ENCODE measurements at places on chromosomes 3 and 15. TPM values are rescaled to one million over a fixed set of nuclear protein-coding genes. Genes with fewer than 3 reads are reported as not detected.

Gene ZNF860
- total RNA-seq, result 3.7 TPM

DNA sequence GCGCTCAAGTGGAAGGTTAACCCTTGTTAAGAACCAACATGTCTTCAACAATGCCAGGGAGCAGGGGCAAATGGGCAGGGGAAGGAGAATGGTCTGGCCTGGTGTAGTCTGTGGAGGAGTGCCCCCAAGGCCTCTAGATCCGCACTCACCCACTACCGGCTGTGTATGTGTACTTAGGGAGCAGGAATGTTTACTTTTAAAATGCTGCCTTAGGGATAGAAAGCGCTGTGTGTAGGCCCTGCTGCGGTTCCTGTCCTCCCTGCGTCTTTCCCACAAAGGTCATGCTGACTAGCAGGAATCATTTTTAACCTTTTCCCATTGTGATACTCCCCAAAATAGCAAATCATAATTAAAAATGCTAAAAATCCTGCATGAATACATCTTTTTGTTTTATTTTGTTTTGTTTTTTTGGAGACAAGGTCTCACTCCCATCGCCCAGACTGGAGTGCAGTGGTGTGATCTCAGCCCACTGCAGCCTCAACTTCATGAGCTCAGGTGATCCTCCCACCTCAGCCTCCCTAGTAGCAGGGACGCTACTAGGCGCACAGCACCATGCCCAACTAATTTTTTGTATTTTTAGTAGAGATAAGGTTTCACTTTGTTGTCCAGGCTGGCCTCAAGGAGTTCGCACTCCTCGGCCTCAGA, 35.9 kb upstream of the CEMIP start:
- DNase-seq, result no peak
- H3K27ac ChIP-seq, result no peak overlapping the region
- H3K4me1 ChIP-seq, result no peaks in the 10 kb centered on the region
- H3K36me3 ChIP-seq, result no peaks in the 10 kb centered on the region

- peaks cover 6% of the 10 kb centered on the region for H3K27me3 ChIP-seq
- no peak overlapping the region for H3K4me3 ChIP-seq
- no peaks in the 10 kb centered on the region for H3K36me3 ChIP-seq
- H3K4me1 ChIP-seq, result peaks cover 6% of the 10 kb centered on the region
- no peak overlapping the region for H3K27ac ChIP-seq
Measured at GRCh38 chr3:18438586-18438985, 13.4 kb upstream of the SATB1 start.

DNA sequence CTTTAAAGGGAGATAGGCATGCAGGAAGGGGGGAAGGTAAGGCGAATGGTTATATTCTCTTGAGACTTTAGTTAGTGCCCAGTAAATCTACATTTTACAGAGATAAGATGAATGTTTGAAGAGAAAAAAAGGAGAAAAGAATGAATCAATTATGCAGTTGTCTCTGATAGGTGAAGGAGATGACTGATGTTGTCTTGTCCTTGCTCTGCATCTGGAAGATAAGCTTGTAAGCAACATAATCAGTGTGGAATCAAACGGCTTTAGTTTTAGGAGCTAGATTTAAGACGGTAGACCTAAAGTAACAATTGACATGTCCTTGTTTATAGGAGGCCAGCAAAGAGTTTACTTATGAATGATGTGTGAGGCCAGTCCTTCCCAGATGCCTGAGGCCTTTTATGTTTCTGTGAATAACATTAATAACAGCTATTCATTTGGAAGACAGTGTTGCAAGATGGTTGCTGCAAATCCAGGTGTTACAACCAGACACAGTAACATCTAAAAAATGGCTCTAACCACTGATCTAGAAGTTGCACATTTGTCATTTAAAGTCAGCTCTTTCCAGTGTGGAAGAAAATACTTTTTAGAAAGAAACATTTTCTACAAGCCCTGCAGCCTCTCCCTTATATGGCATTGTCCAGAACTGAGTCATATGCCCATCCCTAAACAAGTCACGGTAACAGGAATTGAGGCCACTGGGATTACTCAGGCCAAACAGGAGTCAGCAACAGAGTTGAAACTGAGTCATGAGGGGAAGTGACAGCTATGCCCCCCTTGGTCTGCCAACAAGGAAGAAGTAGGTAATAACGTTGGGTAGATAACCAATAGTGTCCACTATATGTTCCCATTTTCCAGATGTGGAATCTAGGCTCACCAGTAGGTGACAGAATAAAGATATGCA, 77.5 kb upstream of the FBN1 start:
- peaks cover 33% of the 10 kb centered on the region for H3K4me1 ChIP-seq
- peak; percentile 91 for DNase-seq
- H3K27me3 ChIP-seq, result no peaks in the 10 kb centered on the region
- peak overlapping the region; percentile 53 for H3K27ac ChIP-seq
- H3K36me3 ChIP-seq, result no peaks in the 10 kb centered on the region

DNA sequence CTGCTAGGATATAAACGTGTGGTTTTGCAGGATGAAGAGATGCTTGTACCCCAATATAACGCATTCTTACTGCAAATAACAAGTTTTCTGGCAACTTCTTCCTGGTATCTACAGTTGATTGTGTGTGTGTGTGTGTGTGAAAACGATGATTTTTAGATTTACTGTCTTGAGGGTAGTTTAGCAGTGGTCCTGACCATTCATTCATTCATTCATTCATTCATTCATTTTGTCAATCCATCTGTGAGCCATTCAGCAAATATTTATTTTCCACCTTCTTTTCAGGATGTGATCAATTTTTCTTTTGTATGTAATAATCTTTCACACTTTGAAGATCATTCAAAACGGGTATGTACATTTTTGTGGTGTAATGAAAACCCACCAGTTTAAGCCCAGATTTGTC, 250.7 kb downstream of the PTPRG start:
- no peaks in the 10 kb centered on the region for H3K27me3 ChIP-seq
- no peaks in the 10 kb centered on the region for H3K36me3 ChIP-seq
- no peak overlapping the region for H3K4me3 ChIP-seq
- no peak for DNase-seq

DNA sequence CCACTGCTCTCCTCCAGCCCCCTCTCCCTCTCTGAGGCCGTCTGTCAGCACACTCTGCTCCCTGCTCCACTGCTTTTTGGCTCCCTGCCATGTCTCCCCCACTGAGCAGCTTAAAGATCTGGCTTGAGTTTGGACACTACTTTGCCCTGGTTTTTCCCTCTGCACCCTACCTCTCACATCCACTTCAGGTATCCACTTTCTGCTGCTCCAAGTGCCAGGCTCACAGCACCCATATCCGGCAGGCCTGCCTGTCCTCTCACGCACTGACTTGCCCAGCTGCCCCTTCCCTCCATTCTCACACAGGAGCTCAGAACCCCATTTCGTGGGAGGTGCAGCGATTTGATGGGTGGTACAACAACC, 3.7 kb downstream of the DUOX1 start:
- no peak overlapping the region for H3K27ac ChIP-seq
- H3K4me3 ChIP-seq, result no peak overlapping the region
- H3K4me1 ChIP-seq, result no peaks in the 10 kb centered on the region
- H3K27me3 ChIP-seq, result peaks cover 60% of the 10 kb centered on the region
- H3K36me3 ChIP-seq, result no peaks in the 10 kb centered on the region

- H3K27me3 ChIP-seq, result no peaks in the 10 kb centered on the region
- H3K4me3 ChIP-seq, result no peak overlapping the region
- H3K27ac ChIP-seq, result no peak overlapping the region
- DNase-seq, result no peak
- H3K36me3 ChIP-seq, result no peaks in the 10 kb centered on the region
- no peaks in the 10 kb centered on the region for H3K4me1 ChIP-seq
Measured at GRCh38 chr3:291646-292436, 95.3 kb downstream of the CHL1 start.

All from astrocyte (in vitro differentiated cells and primary cell).